Activated naive CD4-positive, alpha-beta T cell treated with anti-CD3 and anti-CD28 coated beads, Interleukin-2, amount 50 U/mL, for 16 hours (primary cell): ENCODE measurements at places on chromosomes 16 and 17.
A peak's percentile ranks its signal among the peaks of the same experiment; 100 is the strongest.

DNA sequence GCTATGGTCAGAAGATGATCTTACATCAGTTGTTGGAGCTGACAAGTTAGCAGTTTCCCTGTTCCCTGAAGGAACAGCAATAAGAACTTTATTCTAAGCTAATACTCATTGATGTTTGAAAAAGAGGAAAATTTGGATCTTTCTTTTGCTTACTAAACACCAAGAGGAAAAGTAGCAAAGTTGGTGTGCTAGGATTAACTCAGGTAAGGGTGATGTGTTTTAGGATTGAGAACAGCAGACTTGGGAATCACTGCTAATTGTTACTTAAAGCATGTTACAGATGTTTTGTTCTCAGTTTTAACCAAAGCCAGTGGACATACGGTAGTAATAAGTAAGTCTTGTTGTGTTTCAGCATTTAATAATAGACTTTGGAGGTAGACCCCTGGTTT lies 3.7 kb downstream of the SETD6 start:
- DNase-seq: no peak

DNA sequence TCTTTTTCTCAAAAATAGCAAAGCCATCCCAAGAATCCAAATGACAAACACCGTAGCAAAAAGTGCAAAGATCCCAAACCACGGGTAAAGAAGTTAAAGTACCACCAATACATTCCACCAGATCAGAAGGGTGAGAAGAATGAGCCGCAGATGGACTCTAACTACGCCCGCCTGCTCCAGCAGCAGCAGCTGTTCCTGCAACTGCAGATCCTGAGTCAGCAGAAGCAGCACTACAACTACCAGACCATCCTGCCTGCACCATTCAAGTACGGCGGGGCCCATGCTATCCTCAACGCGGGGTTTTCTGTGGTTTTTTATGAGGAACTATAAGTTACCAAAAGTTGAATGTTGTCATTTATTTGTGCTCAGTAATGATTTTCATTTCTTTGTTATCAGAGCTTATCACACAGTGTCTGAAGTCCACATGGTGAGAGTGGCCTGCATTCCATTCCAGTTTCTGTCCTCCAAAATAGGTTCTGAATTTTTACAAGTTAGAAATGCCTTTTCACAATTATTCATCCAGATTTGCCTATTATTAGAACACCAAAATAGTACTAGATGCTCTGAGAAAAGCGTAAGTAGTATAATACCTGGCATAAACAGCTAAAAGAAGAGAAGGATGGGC lies 169.2 kb downstream of the MRTFB start:
- no peak for DNase-seq

- DNase-seq: no peak
These were observed 20.2 kb downstream of the ZNRF1 start for GRCh38 chr16:75019007-75019406.

DNA sequence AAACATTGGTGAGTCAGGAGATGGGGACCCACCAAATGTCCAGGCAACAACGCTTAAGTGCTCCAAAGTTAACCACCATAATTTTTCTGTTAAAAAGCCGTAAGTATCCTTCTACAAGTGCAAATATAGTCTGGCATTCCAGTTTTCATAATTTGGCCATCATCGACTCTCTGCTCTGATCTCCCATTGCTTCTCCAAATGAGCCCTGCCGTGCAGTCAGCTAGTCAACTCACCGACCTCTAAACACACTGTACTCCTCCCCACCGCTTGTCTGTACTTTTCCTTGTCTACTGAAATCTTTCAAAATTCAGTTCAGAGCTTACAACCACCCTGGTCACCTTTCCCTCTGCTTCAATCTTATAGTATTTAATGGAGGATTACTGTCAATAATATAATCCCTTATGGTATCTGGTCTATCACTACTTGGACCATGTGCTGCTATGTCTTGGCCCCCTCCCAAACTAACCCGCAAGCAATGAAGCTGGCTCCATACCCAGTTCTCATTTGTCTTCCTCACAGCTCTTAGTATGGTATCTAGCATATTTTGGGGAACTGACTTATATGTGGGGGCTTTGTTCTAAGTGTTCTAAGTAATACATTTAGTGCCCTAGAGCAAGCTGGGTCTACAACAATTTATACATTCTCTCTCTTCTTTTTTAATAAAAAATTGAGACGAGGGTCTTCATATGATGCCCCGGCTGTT lies 52.7 kb upstream of the SLC25A19 start:
- no peak for DNase-seq

DNA sequence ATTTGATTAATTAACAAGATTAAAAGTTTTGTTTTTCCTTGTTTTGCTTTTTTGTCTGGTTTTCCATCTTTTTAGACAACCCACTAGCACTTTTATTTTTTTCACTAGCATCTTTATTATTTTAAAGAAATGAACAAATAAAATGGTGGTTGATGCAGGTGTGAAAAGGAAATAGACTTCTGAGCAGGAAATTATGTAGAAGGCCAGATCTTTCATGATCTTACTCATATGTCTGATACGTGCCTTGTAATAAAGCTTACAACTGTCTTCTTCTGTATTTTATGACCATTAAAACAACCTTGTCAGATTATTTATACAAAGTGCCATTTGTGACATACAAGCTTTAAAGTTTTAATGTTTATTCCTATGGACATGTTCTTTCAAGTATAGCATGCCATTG lies 6.3 kb downstream of the SLFN12L start:
- DNase-seq: no peak

DNA sequence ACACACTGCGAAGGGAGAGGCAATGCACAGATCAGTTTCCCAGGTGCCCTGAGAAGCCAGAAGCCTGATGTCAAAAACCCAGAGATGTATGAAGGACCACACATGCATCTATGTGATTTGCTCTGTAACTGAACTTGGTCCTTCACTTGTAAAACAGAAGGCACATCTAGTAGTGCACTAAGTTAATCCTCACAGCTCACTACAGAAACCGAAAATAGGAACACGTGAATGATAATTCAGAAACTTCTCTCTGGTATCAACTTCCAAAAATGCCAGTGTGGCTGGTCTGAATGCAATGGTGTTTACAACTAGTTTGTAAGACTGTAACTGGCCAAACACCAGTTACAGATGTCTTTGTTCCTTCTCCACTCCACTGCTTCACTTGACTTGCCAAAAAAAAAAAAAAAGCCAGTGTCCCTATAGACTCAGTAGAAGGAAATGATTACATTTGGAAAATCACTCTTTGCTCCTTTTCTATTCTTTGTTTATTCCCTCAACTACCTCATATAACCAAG lies 11.3 kb downstream of the ANKRD40 start:
- DNase-seq: no peak

DNA sequence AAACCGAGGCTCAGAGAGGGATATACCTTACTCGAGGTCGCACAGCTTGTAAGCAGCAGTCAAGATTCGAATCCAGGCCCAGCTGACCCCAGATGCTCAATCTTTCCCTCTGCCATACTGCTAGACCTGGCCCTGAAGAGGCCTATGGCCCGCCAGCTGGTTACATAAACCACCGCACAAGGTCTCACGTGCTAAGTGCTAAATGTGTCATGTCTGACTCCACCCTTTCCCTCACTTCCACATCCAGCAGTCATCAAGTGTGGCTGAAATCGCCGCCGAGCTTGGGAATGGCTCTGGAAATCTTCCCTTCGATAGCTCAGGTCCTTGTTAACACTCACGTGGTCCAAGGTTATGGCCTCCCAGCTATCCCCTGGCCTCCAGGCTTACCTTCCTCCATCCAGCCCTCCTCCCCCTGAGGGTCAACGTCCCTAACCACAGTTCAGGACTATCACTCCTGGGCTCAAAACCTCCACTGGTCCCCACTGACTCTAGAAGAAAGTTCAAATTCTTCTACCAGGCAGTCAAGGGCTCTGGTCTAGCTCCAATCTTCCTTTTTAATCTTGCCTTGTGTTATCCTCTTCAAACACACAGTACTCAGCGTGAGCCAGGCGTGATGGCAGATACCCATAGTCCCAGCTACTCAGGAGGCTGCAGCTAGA lies 3.5 kb downstream of the ZBTB4 start:
- no peak for DNase-seq

DNA sequence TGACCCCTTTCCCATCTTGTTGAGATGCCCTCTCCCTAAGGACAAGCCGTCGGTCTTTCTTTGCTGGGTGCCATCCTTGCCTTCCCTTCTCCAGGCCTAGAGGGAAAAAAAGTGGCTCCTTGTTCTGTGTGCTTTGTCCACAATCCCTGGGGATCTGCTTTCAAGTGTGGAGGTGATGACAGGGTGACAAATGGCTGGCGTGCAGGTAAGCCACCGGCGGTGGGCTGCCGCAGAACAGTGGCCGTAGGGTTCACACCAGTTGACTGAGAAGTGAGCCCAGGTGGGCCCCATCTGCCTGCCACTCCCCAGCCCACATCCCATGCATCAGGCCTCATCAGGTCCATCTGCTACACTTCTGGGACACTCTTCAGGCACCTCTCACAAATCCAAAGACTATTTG lies 11.4 kb upstream of the CALB2 start:
- DNase-seq: no peak

DNA sequence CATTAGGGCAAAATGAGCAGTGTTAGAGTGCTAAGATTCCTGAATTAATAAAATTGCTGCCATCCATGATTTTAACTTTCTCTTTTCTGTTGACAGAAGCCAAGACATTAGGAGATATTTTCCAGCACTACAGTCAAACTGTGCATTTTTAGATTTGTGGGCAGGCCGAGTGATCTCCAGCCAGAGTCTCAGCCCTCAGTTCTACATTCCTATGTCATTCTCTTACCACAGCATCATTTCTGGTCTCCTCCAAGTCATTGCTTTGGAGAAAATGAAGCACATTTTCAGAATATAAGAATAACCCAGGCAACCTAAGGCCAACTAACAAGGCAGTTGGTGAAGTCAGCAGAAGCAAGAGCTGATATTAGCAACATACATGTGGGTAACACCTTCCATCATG lies 74.6 kb upstream of the NUDT7 start:
- no peak for DNase-seq

GRCh38 chr16:29743827-29744531 lies 1.8 kb downstream of the C16orf54 start:
- peak; percentile 45 for DNase-seq

DNA sequence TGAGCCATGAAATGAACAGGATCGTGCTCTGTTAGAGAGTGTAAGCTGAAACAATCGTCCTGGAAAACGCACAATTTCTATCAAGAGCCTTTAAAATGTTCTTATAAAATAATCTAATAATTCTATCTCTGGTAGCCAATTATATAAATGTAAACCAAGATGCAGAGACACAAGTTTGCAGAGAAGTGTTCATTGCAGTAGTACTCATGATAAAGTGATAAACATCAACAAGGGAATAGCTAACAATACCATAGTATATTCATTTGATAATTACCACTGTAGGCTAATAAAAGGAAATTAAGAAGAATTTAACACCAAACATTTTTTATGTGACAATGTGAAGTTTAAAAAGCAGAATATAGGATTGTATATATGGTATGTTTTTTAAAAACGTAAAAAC lies 12.4 kb downstream of the NACA2 start:
- no peak for DNase-seq

DNA sequence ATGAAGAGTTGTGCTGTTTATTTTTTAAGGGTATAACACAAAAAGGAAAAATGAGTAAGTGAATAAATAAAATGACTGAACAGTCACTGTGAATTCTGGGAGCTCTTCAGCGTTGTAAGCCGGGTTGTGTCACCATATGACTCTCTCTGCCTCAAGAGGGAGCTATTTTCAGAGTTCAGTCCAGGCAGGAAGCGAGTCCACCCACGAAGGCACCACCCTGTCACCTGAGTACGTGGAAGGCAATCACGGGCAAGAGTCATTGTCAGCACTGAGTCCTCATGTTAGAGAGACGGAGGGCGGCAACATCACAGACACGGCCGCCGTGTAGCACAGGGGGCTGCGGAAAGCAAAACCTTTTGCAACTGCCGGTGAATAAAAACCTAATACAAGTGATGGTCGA lies 227.6 kb downstream of the UTP18 start:
- peak; percentile 22 for DNase-seq

GRCh38 chr17:55452139-55452790 lies 30.6 kb upstream of the MMD start:
- DNase-seq: no peak

DNA sequence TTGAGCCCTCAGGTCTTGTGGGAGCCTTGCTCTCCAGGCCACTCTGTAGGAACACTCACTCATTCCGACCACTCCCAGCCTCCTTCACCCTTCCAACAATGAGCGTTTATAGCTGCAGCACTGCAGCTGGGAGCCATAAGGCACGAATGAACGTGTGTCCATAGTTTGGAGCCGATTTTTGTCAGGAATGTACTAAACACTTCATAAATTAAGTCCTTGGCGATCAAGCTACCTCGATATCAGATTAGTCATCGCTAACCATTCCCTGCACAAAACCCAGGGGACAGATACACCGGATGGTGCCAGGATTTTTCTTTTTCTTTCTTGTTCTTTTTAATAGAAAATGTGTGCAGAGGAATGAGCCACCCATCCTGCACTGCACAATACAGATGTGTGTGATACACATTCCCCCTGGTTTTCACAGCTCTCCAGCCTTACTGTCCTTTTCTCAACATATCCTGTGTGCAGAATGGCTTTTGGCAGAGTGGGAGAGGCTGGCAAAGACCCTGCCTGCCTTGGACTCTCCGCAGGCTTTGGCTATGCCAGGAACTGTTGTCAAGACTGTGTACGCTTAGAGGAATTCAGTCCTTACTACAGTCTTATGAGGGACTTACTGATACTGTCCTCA lies 68.4 kb upstream of the ELAC2 start:
- DNase-seq: no peak

GRCh38 chr16:53626161-53626560 lies 77.5 kb downstream of the RPGRIP1L start:
- DNase-seq: no peak

DNA sequence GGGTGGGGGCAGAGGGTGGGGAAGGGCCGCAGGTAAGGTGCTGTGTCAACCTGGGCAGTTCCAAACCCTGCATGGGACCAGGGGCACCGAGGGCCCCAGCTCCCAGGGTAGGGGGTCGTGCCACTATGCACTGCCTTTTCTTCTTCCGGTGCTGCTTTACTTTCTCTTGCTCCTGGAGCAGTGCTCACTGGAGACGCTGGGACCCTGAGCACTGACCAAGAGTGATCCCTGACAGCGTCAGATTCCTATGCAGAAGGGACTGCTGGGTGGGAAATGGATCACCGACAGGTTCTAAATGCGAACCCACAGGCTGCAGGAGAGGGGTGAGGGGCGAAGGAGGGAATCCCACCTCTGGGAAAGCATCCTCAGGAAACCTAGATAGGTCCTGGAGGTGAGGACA lies 470.1 kb downstream of the SOX9 start:
- no peak for DNase-seq
